Hematopoietic multipotent progenitor cell treated with erythropoietin and hydrocortisone succinate and interleukin-3 and kit ligand, for 8 days (in vitro differentiated cells): ENCODE measurements at places on chromosomes 16 and 17.

DNA sequence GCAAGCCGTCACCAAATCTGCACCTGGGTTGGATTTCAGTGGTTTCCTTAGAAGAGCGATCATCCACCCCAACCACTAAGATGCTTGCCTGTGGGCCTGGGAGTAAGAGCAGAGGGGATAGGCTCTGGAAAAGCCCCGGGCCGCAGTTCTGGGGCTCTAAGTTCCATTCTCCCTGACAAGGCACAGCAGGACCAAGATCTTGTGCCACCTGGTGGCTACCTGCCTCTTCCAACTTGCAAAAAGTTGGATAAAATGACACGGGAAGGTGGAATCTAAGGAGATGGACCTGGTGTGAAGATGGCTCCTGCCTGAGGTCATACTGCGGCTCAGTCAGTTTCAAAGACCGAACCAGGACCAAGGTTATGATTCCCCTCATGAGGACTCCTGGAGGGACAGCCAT, 42.3 kb downstream of the ABCC12 start:
- no peak for DNase-seq

DNA sequence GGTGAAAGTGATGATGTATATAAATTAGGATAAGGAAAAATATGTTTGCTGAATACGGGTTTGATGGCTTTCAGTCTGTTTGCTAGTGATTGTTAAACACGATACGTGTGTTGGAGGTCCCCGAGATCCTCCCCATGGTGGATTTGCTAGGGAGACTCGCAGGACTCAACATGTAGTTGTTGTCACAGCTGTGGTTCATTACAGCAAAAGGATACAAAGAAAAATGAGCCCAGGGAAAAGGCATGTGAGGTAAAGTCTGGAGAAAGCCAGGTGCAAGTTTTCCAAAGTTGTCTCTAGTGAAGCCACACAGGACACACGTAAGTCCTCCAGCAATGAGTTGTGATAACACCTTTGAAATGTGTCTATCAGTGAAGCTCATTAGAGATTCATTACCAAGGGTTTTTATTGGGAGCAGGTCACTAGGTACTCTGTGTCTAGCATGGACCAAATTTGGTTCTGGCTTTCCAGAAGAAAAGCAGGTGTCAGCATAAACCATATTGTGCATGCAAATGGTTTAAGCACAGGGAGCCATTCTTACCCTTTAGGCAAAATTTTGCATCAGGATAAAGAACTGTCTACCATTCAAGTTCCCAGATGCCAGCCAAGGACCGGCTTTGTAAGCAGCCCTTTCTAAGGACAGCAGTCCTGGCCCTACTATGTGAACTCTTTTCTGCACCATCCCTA, 215.2 kb upstream of the WSCD1 start:
- no peak for DNase-seq

GRCh38 chr17:77419095-77419494, 278.3 kb downstream of the SEC14L1 start:
- DNase-seq = no peak

DNA sequence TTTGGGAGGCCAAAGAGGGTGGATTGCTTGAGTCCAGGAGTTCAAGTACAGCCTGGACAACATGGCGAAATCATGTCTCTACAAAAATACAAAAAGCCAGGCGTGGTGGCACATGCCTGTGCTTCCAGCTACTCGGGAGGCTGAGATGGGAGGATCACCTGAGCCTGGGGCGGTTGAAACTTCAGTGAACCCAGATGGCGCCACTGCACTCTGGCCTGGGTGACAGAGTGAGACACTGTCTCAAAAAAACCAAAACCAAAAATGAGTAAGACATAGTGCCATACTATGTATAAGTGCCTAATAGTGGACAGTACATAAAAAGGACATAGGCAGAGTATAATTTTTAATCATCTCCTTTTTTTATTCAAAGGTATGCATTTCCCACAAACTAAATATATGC, 4.0 kb downstream of the CTC1 start:
- DNase-seq = peak; percentile 25

DNA sequence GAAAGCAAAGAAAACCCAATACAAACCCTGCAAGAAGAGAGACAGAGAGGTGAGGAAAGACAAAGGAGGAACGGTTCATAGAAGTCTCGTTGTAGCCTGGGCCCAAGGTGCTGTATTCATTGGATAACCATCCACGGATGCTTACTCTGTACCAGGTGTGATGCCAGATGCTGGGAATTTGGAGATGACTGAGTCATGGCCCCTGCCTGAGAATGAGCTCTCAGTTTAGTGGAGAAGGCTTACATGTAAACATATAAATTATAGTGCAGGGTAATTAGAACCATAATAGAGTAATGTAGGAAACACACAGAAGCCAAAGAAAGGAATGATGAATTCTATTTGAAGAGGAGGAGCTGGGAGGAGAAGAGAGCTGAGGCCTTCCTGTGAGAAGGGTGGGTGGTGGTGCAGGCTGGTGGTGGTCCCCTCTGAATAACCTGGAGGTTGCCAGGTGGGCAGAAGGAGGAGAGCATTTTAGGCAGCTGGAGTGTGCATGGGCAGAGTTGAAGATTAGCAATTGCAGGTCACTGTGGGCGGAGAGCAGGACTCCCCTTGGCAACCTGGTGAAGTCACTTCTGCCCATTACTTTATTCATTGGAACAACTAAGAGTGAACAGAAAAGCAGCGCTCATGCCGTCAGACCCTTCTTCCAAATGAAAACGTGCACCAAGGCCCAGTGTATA, 7.7 kb upstream of the ZG16 start:
- no peak for DNase-seq

- no peak for DNase-seq
Observed at GRCh38 chr17:66214884-66215528, 14.2 kb downstream of the APOH start.

DNA sequence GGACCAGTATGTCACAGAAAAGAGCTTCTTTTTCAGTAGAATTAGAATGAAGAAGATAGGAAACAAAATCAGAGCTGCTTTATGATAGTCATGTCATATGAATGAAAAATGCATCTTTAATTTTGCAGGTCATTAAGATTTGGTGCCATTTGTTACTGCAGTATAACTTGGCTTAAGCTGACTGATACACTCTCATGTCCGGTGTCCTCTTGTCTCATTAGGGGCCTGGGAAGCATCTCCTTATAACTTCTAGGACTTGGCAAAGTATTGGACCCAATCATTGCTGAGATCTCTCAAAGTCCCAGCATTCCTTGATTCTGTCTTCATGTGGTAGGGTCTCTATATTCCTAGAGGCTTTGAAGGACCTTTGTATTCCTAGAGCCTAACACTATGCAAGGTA, 559.4 kb downstream of the TOX3 start:
- DNase-seq = no peak
